Stimulated activated CD4-positive, alpha-beta T cell treated with anti-CD3 and anti-CD28 coated beads, Interleukin-12 subunit alpha, Interleukin-12 subunit beta, amount 100 ng/mL, for 48 hours (primary cell): ENCODE measurements at places on chromosomes 2 and 18.

- no peak for DNase-seq
Observed at GRCh38 chr2:210662560-210662959, 106.2 kb downstream of the CPS1 start.

DNA sequence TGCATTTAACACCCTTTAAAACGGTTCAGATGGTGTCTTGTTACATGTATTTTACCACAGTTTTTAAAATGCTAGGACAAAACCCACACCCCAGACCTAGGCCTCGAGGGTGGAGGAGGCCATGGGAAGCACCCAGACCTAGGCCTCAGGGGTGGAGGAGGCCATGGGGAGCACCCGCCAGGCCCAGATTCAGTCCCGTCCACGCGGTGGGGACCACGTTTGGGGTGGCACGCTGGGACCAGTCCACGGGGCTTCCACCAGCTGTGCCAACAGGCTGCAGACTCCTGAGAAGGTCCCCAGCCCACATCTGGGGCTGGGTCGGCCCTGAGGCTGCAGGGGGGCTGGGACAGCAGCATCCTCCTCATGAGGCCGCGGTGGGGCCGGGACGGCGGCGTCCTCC, 63.4 kb downstream of the SLC66A2 start:
- DNase-seq = no peak

DNA sequence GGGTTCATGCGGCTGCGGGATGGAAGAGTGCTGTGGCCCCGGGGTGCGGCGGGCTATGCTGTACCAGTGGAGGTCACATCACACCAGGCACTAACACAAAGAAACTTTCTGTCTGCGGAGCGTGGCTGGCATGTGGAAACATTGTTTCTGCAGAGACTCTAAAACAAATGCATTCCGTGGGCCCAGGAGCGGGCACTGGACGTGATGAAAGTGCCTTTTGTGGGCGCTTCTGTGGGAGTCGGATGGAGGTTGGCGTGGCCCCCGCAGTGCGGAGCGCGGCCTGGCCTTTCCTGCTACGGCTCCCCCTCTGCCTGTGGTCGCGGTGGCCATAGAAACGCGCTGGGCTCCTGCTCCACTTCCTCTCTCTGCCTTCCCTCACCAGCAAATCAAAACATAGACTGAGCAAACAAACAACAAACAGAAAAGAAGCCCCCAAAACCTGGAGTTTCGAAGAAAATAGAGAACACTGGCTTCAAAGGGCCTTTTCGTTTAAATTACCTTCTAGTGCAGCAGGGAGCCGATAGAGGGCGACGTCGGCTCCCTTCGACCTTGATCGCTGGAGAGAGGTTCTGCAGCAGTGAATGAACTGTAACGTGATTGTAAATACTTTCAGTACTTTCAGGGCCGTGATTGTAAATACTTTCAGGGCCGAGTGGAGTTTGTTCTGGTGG, 51.4 kb downstream of the KIF5C start:
- DNase-seq = peak; percentile 28

DNA sequence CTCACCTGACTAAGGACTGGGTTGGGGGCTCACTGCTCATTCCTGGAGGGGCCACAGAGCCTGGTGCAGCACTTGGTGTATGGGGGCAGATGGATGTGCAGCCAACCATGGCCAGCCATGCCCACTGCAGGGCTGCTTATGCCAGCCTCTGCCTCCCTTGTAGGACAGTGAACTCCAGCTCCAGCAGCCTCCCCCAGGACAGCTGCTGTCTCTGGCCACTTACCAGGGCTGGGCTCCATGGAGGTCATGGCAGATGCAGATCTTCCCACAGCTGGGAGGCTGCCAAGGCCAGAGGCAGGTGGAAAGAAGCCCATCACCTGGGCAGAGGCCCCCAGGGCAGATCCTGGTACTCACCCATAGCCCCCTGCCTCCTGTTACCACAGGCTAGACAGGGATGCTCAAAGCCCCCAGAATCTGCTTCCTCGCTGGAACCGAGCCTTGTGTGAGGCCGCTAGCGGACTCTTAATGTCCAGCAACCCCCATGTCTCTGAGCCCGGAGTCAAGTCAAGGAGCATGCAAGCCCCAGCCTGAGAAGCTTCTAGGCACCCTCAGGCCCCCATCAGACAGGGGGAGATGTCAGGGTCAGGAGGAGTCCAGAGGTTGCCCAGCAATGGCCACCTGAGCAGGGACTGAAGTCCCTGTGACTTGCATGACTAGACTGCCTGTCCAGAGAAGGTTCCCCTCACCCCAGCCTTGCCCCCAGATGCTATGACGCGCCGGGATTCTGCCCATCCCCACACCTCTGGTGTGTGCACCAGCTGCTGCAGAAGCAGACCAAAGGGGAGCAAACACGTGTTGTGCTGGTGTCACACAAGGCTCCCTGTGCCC, 123.6 kb downstream of the TWIST2 start:
- DNase-seq = no peak

GRCh38 chr18:12651651-12652050, 6.3 kb downstream of the SPIRE1 start:
- no peak for DNase-seq

GRCh38 chr2:24881623-24882022, 38.4 kb downstream of the ADCY3 start:
- DNase-seq = no peak

GRCh38 chr18:21996351-21996826, 173.0 kb upstream of the GATA6 start:
- no peak for DNase-seq

DNA sequence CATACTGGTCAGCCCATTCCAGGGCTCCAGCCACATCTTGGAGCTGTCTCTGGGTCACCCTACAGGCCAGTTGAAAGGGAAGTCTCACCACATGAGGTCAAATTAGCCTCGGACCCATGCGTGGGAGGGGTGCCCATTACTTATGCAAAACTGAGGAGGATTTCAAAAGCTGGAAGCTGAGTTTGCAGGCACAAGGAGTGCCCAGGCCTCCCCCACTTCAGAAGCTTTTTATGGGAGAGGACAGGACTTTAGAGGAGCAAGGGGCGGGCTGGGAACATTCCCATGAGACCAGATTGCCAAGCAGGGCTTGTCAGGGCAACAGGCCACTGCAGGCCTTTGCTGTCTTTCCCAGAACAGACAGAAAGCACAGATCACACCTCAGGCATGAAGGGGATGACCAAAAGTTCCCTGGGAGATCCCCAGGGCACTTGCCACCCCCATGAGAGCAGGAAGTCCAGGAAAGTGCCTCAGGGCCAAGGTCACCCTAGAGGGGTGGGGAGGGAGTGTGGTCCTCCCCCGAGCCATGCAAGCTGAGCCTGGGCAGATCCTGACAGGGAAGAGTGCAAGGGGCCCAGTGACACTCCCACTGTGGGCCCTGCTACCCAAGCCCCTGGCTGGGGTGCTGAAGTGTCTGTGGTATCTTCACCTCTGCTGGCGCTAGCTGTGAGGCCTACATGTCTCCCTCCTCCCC, 267.7 kb downstream of the BCL11A start:
- no peak for DNase-seq

DNA sequence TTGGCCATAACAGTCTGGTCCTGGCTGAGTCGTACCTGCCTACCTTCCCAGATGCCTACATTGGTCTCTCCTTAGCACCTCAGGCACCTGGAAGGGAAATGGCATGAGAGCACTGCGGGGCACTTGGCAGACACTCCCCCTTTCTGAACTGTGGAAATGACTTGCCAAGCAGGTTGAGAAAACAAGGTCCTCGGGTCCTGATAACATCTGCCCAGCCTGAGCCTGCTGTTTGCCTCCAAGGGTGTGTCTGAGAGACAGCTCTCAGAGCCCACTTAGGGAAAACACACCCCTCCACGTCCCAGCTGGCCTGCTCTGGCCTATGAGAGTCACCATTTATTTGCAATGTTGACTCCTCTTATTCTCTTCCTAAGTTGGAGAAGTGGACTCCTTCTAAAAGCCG, 10.5 kb downstream of the FAM110C start:
- DNase-seq = no peak

- no peak for DNase-seq
Observed at GRCh38 chr2:149020432-149020851, 18.1 kb upstream of the LYPD6B start.

GRCh38 chr2:62186156-62186905, 9.6 kb upstream of the B3GNT2 start:
- DNase-seq = no peak

GRCh38 chr2:25606892-25607291, 66.5 kb downstream of the DTNB start:
- no peak for DNase-seq

DNA sequence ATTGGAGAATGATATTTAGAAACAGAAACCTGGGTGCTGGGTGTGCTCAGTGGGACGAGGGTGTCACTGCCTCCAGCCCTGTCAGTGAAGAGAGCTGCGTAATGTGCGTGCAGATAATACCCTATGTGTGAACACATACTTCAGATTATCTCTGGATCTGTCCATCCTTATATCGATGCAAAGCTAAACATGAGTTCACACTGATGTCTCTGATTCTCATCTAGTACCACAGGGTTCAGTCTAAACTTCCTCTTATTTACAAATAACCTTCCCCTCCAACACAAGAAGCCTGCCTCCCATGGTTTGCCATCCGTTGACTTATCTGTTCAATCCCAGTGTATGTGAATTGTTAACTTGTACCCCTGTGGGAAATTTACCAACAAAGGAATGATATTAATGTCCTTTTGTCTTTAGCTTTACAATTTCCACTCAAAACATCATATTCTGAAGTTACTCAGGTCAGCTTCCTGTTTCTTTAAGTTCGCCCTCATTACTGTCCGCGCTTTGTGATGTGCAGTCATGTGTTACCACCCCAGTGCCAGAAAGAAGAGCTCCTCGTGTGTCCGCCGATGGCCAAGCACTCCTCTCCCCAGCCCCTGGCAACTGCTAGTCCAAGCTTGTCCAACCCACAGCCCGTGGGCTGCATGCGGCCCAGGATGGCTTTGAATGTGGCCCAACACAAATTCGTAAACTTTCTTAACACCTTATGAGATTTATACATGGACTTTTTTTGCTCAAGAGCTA, 108.2 kb downstream of the RTP5 start:
- no peak for DNase-seq

DNA sequence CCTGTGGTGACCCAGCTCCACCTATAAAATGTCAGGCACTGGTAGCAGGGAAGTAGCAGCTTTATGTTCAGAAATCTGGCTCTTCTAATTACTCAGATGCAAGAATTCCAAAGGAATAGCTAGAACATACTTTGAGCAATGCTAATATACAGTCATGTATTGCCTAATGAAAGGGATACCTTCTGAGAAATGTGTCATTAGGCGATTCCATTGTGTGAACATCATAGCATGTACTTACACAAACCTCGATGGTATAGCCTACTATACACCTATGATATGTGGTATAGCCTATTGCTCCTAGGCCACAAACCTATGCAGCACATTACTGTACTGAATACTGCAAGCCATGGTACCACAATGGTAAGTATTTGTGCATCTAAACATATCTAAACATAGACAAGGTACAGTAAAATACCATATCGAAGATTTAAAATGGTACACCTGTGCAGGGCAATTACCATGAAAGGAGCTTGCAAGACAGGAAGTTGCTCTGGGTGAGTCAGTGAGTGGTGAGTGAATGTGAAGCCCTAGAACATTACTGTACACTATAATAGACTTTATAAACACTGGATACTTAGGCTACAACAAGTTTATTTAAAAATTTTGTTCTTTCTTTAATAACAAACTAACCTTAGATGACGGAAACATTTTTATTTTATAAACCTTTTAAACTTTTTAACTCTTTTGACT, 50.3 kb upstream of the ETAA1 start:
- no peak for DNase-seq

GRCh38 chr18:75854174-75854573, 426.7 kb upstream of the SMIM21 start:
- peak; percentile 4 for DNase-seq

- no peak for DNase-seq
Observed at GRCh38 chr2:200188876-200189275, 117.6 kb upstream of the SPATS2L start.

DNA sequence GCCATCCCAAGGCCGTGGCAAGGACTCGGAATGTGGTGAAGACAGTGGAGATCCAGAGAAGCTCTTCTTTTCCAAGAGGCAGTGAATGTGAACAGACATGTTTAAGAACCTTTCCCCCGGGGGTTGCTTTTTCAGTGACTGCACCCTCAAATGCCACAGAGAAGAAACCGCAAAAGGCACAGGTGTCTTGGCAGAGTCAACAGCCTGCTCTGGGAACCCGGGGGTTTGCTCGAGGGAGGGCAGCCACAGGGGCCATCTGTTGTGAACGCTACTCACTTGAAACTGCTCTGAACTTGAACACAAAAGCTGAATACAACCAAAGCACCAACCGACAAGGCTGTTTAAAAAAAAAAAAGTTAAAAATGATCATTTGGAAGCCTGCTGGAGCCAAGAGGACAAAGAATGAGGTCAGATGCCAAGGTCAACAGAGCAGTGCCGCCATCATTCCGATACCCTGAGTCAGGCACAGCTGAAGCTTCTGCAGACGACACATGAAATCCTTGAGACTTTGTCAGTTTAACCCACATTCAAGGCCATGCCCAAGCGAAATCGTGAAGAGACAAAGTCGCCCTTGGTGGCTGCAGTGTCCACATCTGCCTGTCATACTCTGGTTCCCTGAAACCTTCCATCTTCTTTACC, 47.4 kb downstream of the PSMG2 start:
- DNase-seq = no peak

GRCh38 chr2:127586746-127587295, 51.3 kb downstream of the MYO7B start:
- no peak for DNase-seq

DNA sequence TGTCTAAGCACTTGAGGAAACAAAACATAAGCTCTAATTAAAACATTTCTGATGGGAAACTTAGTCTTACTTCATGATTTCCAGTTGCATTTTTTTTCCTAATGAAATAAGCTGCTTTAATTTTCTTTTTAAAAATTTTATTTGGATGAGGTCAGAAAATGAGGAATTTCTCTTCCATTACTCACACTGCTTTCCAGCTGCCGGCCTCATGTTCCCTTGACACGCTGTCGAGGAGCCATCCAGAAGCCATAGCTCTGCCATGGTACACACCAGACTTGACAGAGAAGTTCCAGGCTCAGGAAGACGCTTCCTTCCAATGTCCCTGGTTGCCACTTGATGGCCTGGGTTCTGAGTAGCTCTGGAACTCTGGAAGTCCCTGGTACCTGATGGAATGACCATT, 12.1 kb upstream of the MAPRE2 start:
- DNase-seq = no peak
